WERI-Rb-1 (cell line): ENCODE measurements at places on chromosomes 4 and X.

GRCh38 chr4:74038425-74039314 lies at the start of gene CXCL3:
TSS of gene CXCL3 (minus strand) at chr4:74038689. CDS start at chr4:74038611, 78 bp downstream.
- peak; percentile 76 for DNase-seq

GRCh38 chr4:108607079-108607815 lies 13.1 kb upstream of the RPL34 start:
- DNase-seq, result no peak

DNA sequence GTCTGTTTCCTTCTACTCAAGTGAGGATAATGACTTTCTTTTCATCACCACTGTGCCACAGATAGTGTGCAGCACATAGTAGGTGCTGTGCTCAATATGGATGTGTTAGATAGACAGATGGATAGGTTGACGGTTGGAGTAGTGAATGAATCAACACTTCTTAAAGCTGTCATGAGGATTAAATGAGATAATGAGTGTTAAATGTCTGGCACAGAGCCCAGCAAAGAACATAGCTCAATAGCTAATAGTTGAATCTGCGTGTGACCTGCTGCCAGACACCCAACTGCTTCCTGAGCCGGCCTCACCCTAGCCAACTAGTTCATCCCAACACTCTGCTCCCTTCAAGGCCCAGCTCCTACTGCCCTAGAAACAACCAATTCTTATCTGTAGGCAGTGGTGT lies 67.7 kb upstream of the PJA1 start:
- peak; percentile 37 for DNase-seq

GRCh38 chr4:3532751-3533422 lies 665 bp upstream of the LRPAP1 start:
- DNase-seq, result no peak

- no peak for DNase-seq
These were observed 134.3 kb upstream of the VCX2 start for GRCh38 chrX:8305350-8305749.

DNA sequence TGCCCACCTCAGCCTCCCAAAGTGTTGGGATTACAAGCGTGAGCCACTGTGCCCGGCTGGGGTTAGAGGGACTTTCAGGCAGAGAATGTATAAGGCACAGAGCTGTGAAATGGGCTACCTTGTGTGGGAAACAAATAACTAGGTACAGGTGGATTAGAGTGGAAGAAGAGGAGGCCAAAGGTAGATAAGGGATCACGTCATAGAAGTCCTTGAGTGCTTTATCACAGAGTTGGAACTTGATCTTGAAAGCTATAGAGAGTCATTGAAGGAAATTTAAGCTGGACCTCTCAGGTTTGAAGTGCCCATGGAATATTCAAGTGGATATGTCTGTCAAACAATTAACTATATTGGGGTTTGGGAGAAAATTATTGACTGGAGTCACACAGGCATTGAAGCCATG lies 8.4 kb downstream of the N4BP2 start:
- no peak for DNase-seq

- no peak for DNase-seq
These were observed 403.0 kb upstream of the CNKSR2 start for GRCh38 chrX:20971250-20971649.

DNA sequence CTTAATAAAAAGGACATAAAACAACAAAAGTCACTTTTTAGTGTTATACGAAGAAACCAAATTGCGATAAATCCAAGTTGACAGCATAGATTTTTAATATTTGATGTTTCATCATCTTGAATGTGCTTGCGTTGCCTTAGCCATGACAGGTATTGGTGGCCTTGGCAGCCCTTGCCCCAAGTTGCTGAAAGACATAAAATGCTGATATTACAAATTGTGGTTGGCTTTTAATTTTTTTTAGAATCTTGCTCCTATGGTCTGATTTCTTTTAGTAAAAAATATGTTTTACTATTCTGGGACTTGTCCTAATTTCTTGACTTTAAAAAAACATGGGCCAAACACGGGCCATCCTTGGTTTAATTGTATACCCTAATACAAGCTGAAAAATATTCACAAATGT lies 122.6 kb downstream of the SLC4A4 start:
- no peak for DNase-seq

- DNase-seq, result no peak
These were observed 15.2 kb upstream of the NEUROG2 start for GRCh38 chr4:112531146-112531545.

GRCh38 chr4:94244829-94245185 lies 37.1 kb downstream of the SMARCAD1 start:
- DNase-seq, result no peak

GRCh38 chrX:136623396-136623795 lies 24.6 kb upstream of the CD40LG start:
- DNase-seq, result no peak

GRCh38 chr4:147220833-147221232 lies 260.1 kb upstream of the EDNRA start:
- no peak for DNase-seq

- DNase-seq, result no peak
These were observed 958.0 kb upstream of the PCDH7 start for GRCh38 chr4:29762151-29762550.

GRCh38 chrX:67500617-67501016 lies 43.2 kb upstream of the AR start:
- no peak for DNase-seq

GRCh38 chr4:76212851-76213414 lies 691 bp downstream of the SCARB2 start:
- no peak for DNase-seq

DNA sequence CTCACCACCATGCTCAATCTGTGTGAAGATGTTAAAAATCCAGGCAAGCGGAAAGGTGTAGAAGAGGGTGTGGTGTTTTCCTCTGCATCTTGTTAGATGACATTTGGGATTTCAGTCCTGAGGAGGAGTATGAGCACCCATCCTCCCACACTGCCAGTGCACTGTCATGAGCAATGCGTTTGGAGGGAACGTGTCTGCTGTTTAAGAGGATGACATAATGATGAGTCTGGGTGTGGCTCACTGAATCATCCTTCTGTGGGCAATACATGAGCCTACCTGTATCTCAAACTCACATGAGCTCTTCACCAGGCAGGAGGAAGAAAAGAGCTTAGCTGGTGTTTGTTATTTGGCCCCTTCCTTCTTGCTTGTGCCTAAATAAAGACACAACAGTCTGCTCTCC lies 67.9 kb upstream of the ARX start:
- no peak for DNase-seq

- DNase-seq, result no peak
These were observed 9.6 kb downstream of the PPP3CA start for GRCh38 chr4:101337688-101338087.

DNA sequence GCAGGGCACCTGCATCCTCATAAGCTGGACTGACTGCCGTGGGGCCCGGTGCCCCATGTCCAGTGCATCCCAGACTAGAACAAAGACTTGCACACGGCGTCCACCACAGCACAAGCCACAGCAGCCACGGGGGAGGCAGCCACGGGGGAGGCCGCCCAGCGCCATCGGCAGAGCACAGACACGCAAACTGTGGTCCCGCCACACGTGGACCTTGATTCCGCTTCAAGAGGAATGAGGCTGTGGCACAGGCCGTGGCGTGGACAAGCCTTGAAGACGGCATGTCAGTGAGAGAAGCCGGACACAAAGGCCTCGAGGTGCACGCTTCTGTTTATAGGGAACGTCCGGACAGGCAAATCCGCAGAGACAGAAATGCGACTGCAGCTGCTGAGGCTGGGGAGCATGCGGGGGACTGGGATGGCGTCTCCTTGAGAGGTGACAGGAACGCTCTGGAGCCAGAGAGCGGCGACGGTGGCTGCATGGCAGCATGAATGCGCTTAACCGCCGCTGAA lies 10.1 kb upstream of the CPLX1 start:
- no peak for DNase-seq

DNA sequence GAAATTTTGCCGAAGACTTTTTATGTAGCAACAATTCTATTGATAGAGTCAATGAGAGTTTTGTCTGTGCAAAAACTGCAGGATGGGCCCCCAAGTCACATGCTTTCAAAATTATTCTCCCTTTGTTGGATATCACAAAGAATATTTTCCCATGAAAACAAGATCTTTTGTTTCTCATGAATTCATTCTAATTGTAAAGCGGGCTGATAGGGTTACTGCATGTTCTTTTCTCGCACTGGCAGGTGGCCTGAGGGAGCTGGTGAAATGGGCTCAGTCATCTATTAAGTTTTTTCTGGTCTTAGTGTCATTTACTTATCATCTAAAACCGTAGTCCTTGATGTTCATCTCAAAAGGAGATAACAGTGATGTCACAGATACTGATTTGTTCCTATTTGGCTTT lies 44.2 kb downstream of the MID1IP1 start:
- DNase-seq, result no peak

- DNase-seq, result peak; percentile 93
These were observed 720 bp downstream of the RPL10 start for GRCh38 chrX:154398668-154399526.

GRCh38 chrX:13482746-13483541 lies 86.5 kb upstream of the EGFL6 start:
- DNase-seq, result no peak

DNA sequence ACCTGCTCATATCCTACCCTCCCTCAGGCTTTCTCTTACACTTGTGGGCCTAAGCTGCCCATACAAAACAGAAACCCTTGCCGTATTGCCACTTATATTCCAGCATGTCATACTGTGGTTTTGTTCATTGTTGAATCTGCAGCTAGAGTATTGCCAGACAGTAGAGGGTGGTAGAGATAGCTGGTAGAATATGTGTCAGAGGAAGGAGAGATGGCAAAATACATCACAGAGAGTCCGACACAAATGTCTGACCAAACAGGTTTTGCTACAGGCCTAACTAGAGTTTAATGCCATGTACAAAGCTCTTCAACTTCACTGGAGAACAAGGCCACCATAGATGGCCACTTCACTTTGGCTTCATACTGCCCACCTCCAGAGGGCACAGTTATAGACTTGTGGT lies 160.1 kb downstream of the EFHC2 start:
- DNase-seq, result no peak

- DNase-seq, result no peak
These were observed 64.9 kb downstream of the HMGB2 start for GRCh38 chr4:173269280-173269679.

DNA sequence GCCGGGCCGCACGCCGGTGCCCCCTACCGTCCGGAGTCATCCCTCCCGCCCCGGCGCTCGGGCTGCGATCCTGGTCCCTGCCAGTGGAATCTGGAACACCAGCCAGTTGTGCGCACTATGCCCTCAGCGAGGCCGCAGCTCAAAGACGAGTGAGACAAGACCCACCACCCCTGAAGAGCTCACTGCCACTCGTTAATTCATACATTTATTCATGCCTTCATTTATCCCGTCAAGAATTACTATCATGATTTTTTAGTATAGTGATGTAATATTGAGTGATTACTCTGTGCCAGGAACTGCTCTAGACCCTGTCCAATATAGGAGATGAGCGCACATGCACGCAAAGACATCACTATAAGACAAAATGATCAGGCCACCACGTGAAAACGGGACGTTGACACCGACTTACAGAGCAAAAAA lies 247 bp upstream of the PPA2 start:
- DNase-seq, result no peak

- DNase-seq, result no peak
These were observed 61.3 kb downstream of the SH3RF1 start for GRCh38 chr4:169209388-169209883.

GRCh38 chrX:10015355-10015722 lies 48.2 kb downstream of the CLDN34 start:
- no peak for DNase-seq

DNA sequence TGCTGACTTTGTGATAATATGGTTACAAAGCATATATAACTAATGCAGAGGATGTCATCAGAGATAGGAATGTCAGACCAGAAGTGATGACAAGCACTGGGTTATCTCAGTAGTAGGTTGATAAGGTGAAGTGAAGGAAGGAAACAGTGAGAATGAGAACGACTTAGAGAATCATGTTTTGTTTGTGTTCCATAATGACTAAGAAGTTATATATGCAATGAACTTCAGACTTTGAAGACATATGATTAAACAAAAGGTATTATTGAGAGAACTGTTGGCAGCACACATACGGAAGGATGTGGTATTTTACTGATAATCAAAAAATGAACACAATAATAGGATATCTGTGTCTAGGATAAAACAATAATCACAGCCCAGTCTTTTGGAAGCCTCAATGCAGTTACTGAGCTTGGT lies 18.3 kb upstream of the HHIP start:
- DNase-seq, result no peak

- DNase-seq, result no peak
These were observed 371.9 kb downstream of the GABRG1 start for GRCh38 chr4:45751877-45752530.

DNA sequence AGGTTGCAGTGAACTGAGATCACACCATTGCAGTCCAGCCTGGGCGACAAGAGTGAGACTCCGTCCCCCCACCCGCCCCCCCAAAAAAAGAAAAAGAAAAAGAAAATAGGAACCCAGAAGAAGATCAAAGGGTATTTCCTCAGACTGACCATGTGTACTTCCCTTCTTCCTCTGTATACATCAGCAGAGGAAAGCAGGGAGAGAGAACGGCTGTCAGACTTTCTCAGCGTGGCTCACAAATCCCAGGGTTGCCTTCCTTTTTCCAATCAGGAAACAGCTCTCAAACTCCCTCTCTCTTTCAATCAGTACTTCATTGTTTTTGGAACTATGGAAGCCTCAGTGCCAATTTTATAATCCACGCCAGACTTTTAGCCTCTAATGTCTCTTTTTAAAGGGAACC lies 59.1 kb downstream of the CHRNA9 start:
- no peak for DNase-seq

DNA sequence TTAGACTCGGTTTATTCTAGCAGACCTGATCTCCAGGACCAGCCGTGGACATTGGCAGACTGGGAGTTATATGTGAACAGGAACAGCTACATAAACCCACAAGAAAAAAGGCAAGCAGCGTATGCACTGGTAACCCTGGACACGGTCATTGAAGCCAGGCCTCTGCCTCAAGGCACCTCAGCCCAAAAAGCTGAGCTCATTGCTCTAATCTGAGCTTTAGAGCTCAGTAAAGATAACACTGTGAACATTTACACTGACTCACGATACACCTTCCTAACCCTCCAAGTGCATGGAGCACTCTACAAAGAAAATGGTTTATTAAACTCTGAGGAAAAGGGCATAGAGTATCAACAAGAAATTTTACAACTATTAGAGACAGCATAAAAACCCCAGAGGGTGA lies 148.9 kb upstream of the FGF16 start:
- DNase-seq, result no peak

DNA sequence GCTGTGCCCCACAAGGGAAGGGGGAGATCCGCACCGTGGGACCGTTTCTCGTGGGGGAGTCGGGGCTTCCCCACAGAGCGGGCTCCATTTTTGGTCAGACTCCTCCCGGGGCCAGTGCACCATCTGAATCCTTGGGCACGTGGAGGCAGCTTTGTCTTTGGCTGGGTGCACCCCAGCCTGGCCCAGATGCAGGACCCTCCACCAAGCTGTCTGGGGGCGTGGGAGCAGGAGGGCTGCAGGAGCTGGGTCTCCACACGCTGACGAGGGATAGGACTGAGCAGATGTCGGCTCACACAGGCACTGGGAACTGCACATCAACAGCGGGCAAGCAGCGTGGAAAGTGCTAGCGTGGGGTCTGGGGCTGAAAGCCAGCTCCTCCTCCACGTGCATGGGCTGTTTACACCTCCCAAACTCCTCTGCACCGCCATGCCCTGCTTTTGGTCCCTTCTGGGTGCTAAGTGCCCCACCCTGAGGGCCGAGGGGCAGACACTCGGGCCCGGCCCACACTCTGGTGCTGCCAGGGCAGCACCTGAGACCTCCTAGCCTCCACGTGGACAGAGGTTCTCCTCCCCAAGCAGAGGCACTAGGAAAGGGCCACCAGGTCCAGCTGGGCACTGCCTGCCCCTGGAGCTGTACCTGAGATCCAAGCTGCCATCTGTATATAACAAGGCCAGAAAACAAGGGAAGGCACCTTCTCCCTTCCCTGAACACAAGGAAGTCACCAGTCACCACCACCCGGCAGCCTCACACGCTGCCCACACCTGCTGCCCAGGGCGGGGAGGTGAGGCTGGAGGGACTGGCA lies 13.8 kb downstream of the DGKQ start:
- no peak for DNase-seq
